ENCODE measurements at places on chromosomes 2 and 18. TPM values are rescaled to one million over a fixed set of nuclear protein-coding genes. Genes with fewer than 3 reads are reported as not detected.

- no peak overlapping the region for H3K27ac ChIP-seq
- H3K4me1 ChIP-seq: peaks cover 5% of the 10 kb centered on the region
Observed at GRCh38 chr18:55351980-55352714, 235.8 kb downstream of the TCF4 start.

GRCh38 chr2:162258169-162258568 lies 14.9 kb upstream of the FAP start:
- no peak overlapping the region for H3K27ac ChIP-seq
- no peak for DNase-seq
- peaks cover 10% of the 10 kb centered on the region for H3K4me1 ChIP-seq
- no peaks in the 10 kb centered on the region for H3K27me3 ChIP-seq
- H3K4me3 ChIP-seq: no peak overlapping the region
- no peaks in the 10 kb centered on the region for H3K36me3 ChIP-seq

CERKL gene
- not detected for total RNA-seq

DNA sequence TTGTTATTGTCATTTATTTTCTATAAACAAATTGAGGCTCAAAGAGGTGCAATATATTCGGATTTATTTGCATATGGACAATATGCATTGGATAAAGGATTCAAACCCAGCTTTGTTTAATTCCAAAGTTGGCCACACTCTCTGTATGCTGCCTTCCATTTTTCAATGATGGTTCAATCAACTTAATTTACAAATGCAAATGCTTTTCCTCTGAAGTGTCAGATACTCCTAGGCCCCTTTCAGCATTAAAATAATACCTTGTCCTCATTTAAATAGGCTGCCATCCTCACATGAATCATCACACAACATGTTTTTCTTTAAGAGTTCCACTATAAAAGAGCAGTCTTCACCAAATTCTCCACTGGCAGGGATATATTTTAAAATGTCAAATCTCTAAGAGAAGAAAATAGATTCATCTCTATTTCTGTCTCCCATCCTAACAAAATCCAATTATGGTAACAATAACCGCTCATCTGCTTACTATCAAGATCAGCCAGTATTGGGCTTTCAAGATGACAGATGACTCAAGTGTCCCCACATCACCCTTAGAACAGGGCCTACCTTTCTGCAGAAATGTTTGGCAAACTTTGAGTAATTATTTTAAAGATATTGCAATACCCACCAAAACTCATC lies 114.8 kb downstream of the SCG2 start:
- no peaks in the 10 kb centered on the region for H3K36me3 ChIP-seq
- no peaks in the 10 kb centered on the region for H3K27me3 ChIP-seq
- H3K4me3 ChIP-seq: no peak overlapping the region
- no peak overlapping the region for H3K27ac ChIP-seq

DNA sequence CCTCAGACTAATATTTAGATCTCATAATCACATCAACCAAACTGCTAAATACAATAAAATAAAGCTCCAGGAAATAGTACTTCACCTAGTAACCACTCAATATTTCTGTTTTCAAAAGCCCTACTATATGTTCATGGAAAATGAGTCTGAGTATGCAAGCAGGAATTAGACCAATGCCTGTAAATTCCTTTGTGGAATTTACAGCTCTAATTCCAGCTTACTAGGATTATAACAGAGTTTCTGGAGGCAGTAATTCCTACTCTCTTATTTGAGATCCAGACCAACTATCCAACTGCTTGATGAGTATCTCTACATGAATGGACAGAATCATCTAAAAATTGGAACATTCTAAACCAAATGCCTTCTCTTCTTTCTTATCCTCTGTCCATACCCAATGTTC lies 11.6 kb downstream of the CDKL4 start:
- DNase-seq: no peak
- peaks cover 15% of the 10 kb centered on the region for H3K36me3 ChIP-seq
- no peak overlapping the region for H3K4me3 ChIP-seq
- H3K4me1 ChIP-seq: peaks cover 19% of the 10 kb centered on the region
- peaks cover 6% of the 10 kb centered on the region for H3K27me3 ChIP-seq

SFTPB gene
- total RNA-seq: not detected

- no peaks in the 10 kb centered on the region for H3K4me1 ChIP-seq
- H3K36me3 ChIP-seq: no peaks in the 10 kb centered on the region
- peaks cover 38% of the 10 kb centered on the region for H3K27me3 ChIP-seq
- H3K27ac ChIP-seq: no peak overlapping the region
Observed at GRCh38 chr2:217419055-217419671, 559.3 kb upstream of the TNP1 start.

CFAP65 gene
- total RNA-seq: not detected

DNA sequence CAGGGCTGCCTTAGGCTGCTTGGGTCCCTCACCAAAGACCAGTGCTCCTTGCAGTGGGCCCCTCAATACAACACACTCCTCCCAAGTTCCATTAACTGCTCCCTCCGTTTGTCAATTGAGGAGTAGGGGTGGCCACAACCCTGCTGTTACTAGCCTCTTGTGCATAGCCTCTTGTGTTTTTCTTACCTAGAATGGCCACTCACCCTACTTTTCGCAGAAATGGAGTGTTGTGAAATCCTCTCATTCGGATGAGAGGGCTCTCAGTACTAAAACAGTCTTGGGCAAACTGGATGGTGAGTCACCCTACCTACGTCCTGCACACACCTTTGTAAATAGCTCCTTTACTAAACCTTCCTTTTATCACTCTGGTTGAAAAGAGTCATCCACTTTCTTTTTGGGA lies 253.9 kb downstream of the OSR1 start:
- H3K4me3 ChIP-seq: no peak overlapping the region
- H3K27ac ChIP-seq: no peak overlapping the region
- no peaks in the 10 kb centered on the region for H3K4me1 ChIP-seq
- H3K27me3 ChIP-seq: no peaks in the 10 kb centered on the region

NT5C1B gene
- total RNA-seq: not detected

- no peaks in the 10 kb centered on the region for H3K27me3 ChIP-seq
- no peaks in the 10 kb centered on the region for H3K36me3 ChIP-seq
- no peaks in the 10 kb centered on the region for H3K4me1 ChIP-seq
- H3K27ac ChIP-seq: no peak overlapping the region
Observed at GRCh38 chr2:49772299-49772970, 618.1 kb upstream of the FSHR start.

DNA sequence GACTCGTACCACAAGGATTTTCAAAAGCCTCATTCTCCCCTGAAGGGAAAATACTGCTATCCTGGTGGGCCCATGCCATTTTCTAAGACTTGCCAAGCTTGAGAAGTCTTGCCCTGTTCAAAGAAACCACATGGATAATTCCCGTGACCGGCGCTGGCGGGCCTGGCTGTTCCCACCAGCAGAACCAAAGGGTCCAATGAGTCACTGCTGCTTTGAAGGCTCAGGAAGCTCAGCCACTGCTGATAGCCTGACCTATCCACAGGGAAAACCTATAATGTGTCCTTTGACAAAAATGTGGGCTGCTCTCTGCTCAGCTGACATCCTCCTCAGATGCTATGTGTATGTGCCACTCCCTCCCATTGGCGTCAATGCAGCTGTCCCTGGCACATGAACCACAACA lies 137.9 kb upstream of the RAB12 start:
- no peak overlapping the region for H3K4me3 ChIP-seq
- no peaks in the 10 kb centered on the region for H3K36me3 ChIP-seq
- no peaks in the 10 kb centered on the region for H3K4me1 ChIP-seq
- DNase-seq: no peak
- H3K27ac ChIP-seq: no peak overlapping the region

GRCh38 chr2:128292599-128293425 lies 25.9 kb downstream of the HS6ST1 start:
- peaks cover 47% of the 10 kb centered on the region for H3K4me1 ChIP-seq
- H3K4me3 ChIP-seq: no peak overlapping the region
- H3K36me3 ChIP-seq: no peaks in the 10 kb centered on the region
- H3K27ac ChIP-seq: no peak overlapping the region
- no peaks in the 10 kb centered on the region for H3K27me3 ChIP-seq
- no peak for DNase-seq

DNA sequence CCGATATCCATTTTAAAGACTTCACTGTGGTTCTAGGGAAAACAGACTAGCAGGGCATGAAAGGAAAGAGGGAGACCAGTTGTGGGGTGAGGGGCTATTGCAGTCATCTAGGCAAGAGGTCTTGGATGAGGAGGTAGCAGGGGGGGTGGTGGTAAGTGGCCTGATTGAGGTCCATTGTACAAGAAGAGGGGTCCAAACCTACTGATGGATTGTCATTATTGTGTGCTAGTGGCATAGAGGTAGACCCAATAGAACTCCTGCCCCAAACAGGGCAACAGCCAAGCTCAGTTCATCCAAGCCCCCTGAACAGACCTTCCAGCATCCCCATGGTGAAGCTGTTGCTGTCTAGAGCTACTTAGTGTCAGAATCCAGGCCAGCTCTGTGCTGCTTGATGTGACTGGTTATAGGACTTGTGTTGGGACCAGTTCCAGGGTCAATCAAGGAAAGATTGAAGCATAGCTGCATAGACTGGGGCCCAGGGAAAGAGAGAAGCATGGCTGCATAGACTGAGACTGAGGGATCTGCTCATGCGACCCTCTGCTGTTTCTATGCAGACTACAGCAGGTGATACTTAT lies 7.0 kb downstream of the ASAP2 start:
- no peaks in the 10 kb centered on the region for H3K36me3 ChIP-seq
- DNase-seq: no peak
- H3K4me1 ChIP-seq: peaks cover 4% of the 10 kb centered on the region

- no peak overlapping the region for H3K4me3 ChIP-seq
- no peaks in the 10 kb centered on the region for H3K4me1 ChIP-seq
- no peaks in the 10 kb centered on the region for H3K36me3 ChIP-seq
- H3K27me3 ChIP-seq: no peaks in the 10 kb centered on the region
- no peak overlapping the region for H3K27ac ChIP-seq
- no peak for DNase-seq
Observed at GRCh38 chr2:149410701-149411484, 80.5 kb downstream of the LYPD6 start.

GRCh38 chr2:28674062-28674712 lies 77.4 kb upstream of the PPP1CB start:
- no peak overlapping the region for H3K4me3 ChIP-seq
- peaks cover 13% of the 10 kb centered on the region for H3K36me3 ChIP-seq
- peaks cover 44% of the 10 kb centered on the region for H3K4me1 ChIP-seq
- peak overlapping the region; percentile 72 for H3K27ac ChIP-seq
- H3K27me3 ChIP-seq: no peaks in the 10 kb centered on the region
- no peak for DNase-seq

- no peaks in the 10 kb centered on the region for H3K27me3 ChIP-seq
- peaks cover 10% of the 10 kb centered on the region for H3K36me3 ChIP-seq
- no peak overlapping the region for H3K4me3 ChIP-seq
- no peak for DNase-seq
- H3K27ac ChIP-seq: no peak overlapping the region
Observed at GRCh38 chr2:69397234-69397633, 10.2 kb upstream of the GFPT1 start.

- H3K27ac ChIP-seq: no peak overlapping the region
- H3K4me1 ChIP-seq: peaks cover 3% of the 10 kb centered on the region
- H3K36me3 ChIP-seq: no peaks in the 10 kb centered on the region
- DNase-seq: no peak
- H3K27me3 ChIP-seq: no peaks in the 10 kb centered on the region
Observed at GRCh38 chr2:195318440-195319111, 338.4 kb upstream of the SLC39A10 start.

DNA sequence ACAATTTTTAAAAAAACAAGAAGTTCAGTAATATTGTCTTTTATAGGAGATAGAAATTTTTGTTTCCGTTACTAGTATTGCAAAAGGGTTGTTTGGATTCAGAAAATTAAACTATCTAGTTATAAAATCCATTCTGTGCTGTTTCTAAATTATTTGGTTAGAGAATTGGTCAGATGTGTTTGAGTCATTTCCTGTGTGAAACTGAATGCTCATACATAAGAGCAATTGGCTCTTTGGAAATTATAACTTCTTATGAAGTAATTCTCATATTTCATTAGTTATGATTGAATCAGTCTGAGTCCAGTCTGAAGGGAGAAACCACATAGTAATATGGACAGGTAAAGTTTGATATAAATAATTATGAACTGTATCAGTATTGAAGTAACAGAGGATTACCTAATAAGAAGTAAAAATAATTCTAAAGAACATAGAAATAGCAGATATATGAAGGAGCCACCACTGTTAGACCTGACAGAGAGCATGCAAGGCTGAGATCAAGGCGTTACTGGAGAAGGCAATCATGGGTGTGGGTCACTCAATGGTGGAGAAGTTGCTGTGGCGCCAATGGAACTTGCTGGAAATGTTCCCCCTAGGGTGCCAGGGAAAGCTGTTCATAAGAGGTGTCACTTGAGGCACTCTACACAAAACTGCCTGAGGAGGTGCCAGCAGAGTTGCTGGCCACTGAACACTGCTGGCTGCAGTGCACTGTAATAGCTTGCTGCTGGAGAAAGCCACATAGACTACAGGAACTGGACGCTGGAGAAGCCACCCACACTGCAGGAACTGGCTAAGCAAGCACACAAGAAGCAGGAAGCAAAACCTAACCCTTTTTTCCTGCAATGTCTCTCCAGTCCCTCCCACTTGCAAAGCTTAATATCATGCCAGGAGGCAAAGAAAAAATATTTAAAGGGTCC lies 18.0 kb upstream of the FAP start:
- H3K4me1 ChIP-seq: peaks cover 16% of the 10 kb centered on the region
- DNase-seq: no peak
- H3K36me3 ChIP-seq: no peaks in the 10 kb centered on the region

ANKRD30BL gene
- total RNA-seq: not detected

DNA sequence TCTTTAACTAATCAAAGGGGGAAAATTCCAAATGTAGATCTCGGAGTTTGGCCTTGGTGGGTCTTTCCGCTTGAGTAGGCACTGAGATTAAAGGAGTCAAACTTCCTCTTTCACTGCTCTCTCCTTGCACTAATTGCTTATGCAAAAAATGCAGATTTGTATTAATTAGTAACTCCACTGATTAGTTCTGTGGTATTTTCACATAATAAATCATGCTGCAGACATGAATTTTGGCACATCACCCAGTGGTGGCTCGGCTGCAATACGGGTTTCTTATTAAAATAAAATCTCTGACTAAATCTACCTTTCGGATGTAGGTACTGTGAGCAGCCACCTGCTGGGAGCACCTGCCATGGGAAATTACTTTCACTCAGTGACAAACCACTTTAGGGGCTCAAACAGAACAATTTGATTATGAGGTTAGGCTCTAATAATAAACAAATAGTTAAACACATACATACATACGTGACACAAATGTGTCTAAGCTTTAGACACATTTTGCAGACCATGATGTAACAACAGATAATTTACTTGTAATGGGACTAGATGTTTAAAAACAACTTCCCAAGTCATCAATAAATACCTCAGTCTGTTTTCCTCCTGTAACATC lies 6.4 kb upstream of the NEUROD1 start:
- no peak overlapping the region for H3K27ac ChIP-seq
- DNase-seq: no peak
- peaks cover 48% of the 10 kb centered on the region for H3K27me3 ChIP-seq
- H3K4me1 ChIP-seq: peaks cover 10% of the 10 kb centered on the region

VWC2L gene
- total RNA-seq: not detected

- DNase-seq: no peak
- H3K36me3 ChIP-seq: peaks cover 4% of the 10 kb centered on the region
- peaks cover 40% of the 10 kb centered on the region for H3K4me1 ChIP-seq
- H3K4me3 ChIP-seq: peak overlapping the region; percentile 74
Observed at GRCh38 chr18:23864624-23865023, 149.9 kb upstream of the TTC39C start.

NDC80 gene
- 52.3 TPM for total RNA-seq
